ENCODE measurements at places on chromosomes 2 and 18. TPM values are rescaled to one million over a fixed set of nuclear protein-coding genes. Genes with fewer than 3 reads are reported as not detected.

- H3K27ac ChIP-seq = no peak overlapping the region
- H3K4me3 ChIP-seq = no peak overlapping the region
- no peaks in the 10 kb centered on the region for H3K36me3 ChIP-seq
- peaks cover 10% of the 10 kb centered on the region for H3K27me3 ChIP-seq
- H3K4me1 ChIP-seq = no peaks in the 10 kb centered on the region
These were observed 624.3 kb upstream of the FANCL start for GRCh38 chr2:58865436-58865835.

GRCh38 chr18:10482985-10483949, 28.8 kb downstream of the APCDD1 start:
- H3K27ac ChIP-seq = no peak overlapping the region
- DNase-seq = no peak
- H3K36me3 ChIP-seq = no peaks in the 10 kb centered on the region
- peaks cover 84% of the 10 kb centered on the region for H3K27me3 ChIP-seq
- no peaks in the 10 kb centered on the region for H3K4me1 ChIP-seq

DNA sequence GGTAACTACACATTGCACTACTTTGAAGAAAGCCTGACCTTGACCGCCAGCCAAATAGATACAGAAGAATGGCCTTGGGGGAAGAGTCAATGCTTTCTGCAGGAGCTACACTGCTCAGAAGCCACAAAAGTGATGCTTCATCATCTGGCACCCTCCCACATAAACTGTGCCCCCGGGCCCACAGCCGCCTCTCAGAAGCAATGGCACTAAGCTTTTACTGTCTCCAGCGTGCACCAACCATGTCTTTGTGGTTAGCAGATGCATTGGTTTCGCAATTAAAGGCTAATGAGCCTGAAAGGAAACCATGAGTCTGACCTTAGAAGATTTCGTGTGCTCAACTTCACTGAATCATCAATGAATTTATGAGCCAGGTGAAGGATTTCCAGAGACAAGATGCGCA, 209.4 kb upstream of the TRIB2 start:
- no peaks in the 10 kb centered on the region for H3K36me3 ChIP-seq
- DNase-seq = no peak
- H3K27ac ChIP-seq = no peak overlapping the region
- no peaks in the 10 kb centered on the region for H3K4me1 ChIP-seq

DNA sequence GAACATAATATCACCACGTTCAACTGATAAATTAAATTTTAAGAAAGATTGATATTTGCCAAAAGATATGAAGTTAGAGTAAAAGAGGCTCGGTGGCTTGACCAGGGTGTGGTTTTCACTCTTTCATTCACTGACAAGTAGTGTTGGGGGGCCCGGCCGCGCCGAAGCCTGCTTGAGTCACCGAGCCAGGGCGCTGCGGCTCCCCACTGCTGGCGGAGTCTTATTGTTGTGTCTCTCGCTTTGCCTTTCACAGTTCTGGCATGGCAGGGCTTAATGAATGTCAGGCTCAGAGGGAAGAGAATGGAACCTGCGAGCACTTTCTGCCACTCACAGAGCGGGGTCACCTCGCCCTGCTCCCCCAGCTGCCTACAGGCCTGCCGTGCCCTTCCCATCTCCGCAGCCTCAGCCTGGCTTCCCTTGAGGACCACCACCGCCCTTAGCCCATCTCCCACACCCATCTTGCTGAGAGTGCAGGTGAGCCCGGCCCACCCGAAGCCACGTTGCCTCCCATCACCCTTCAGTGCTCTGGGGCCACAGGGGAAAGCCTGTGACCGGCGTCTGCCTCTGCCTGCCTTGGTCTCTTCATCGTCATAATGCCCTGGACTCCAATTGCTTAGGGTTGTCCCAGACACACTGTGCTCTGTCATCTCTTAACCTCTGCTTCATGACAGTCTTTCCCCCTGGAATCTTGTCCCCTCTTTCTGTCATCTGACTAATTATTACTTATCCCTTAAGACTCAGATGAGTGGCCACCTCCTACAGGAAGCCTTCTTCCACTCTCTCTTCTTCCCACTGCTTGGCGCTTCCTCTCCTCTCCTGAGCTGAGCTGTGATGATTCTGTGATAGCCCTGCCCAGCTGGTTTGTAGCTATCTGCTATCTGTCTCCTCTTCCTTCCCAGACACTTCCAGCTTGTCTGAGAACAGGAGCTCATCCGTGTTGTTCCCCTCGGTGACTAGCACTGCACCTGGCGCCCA, 142.5 kb downstream of the FAM210A start:
- no peak overlapping the region for H3K4me3 ChIP-seq
- peaks cover 30% of the 10 kb centered on the region for H3K27me3 ChIP-seq
- no peaks in the 10 kb centered on the region for H3K4me1 ChIP-seq
- no peaks in the 10 kb centered on the region for H3K36me3 ChIP-seq

DNA sequence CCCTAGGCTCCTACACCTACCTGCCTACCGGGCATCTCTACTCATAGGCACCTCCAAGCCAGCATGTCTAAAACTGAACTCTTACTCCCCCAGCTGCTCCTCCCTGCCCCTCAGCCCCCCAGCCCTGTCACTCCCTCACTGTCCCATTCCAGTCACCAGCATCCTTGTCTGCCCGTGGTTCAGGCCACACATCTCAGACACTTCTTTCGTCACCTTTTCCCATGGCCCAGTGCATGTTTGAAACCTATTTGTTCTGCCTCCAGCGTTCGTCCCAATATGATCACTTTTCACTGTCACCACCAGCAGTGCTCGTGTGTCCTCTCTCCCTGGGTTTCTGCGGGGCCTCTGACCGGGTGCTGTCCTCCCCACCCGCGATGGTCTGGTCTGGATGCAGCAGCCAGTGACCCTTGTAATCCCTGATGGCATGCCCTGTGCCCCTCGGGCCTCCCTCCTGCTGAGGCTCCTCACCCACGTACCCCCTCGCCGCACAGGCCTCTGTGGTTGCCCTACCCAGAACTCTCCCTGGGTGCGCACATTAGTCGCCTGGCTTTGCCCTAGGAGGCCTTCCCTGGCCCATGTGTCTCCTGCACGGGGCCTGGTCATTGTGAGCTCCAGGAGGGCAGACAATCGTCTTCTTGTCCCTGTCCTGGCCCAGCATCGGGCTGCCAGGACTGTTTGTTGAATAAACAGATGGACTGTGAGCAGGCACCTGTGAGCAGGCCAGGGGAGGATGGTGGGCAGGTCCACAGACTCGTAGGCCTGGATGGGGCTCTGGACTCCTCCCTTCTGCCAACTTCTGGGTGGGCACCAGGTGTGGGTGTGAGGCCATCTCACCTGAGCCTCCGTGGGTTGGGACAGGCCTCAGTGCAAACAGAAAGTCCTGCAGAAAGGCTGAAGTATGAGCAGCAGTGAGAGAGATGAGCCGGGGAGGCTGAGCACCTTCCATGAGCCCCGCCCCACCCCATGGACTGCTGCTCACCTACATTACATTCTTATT, 15.5 kb downstream of the LDLRAD4 start:
- H3K4me1 ChIP-seq = no peaks in the 10 kb centered on the region
- no peaks in the 10 kb centered on the region for H3K36me3 ChIP-seq
- H3K27me3 ChIP-seq = peaks cover 91% of the 10 kb centered on the region
- no peak overlapping the region for H3K27ac ChIP-seq
- no peak for DNase-seq
- no peak overlapping the region for H3K4me3 ChIP-seq

GRCh38 chr2:207928079-207928478, 97.2 kb downstream of the PLEKHM3 start:
- no peaks in the 10 kb centered on the region for H3K27me3 ChIP-seq
- peaks cover 13% of the 10 kb centered on the region for H3K4me1 ChIP-seq
- no peak for DNase-seq
- H3K36me3 ChIP-seq = no peaks in the 10 kb centered on the region
- H3K4me3 ChIP-seq = no peak overlapping the region

C2orf78 gene
- not detected for total RNA-seq

GALNT5 gene
- total RNA-seq = 51.7 TPM

- no peak overlapping the region for H3K4me3 ChIP-seq
- H3K36me3 ChIP-seq = no peaks in the 10 kb centered on the region
- peaks cover 53% of the 10 kb centered on the region for H3K27me3 ChIP-seq
- no peaks in the 10 kb centered on the region for H3K4me1 ChIP-seq
- DNase-seq = no peak
These were observed 124.0 kb upstream of the APCDD1 start for GRCh38 chr18:10330428-10330827.

- H3K36me3 ChIP-seq = no peaks in the 10 kb centered on the region
- DNase-seq = no peak
- no peaks in the 10 kb centered on the region for H3K27me3 ChIP-seq
- H3K4me1 ChIP-seq = no peaks in the 10 kb centered on the region
- H3K4me3 ChIP-seq = no peak overlapping the region
- no peak overlapping the region for H3K27ac ChIP-seq
These were observed 19.0 kb downstream of the PLEKHM3 start for GRCh38 chr2:208006337-208006736.
